Astrocyte of the spinal cord (primary cell): ENCODE measurements at places on chromosomes 2 and 18.

DNA sequence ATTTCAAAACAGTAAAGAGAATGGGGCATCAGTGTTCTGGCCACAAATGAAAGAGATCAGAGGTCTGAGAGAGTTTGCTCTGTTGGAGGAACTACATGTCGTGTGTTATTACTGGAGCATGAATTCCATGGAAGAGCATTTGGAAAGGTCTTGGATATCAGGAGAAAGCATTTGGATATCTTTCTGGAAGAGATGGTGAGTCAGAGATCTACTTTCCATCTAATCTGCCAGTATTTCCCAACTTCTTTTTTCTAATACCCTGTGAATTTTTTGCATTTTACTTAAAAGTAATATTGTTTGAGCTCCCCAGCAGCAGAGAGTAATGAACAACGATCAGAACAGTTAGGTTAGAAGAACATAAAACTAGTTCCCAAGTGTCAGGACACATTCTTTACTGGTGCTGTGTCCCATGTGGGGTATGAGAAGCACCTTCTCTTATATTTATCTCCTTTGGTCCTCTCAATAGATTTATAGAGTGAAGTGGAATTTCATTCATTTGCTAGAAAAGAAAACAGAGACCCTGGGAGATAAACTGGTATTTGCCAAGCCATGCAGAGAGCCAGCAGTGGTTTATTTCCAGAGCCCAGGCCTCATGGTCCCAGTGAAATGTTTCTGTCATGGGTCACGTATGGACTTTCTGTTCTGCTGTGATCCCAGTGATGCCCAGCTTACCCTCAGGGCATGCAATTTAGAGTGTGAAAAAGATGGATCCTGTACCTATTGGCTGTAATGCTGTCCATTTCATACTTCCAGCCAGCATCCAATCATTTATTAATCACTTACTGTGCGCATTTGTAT, 130.8 kb upstream of the NT5C1B start:
- peak; percentile 78 for DNase-seq

DNA sequence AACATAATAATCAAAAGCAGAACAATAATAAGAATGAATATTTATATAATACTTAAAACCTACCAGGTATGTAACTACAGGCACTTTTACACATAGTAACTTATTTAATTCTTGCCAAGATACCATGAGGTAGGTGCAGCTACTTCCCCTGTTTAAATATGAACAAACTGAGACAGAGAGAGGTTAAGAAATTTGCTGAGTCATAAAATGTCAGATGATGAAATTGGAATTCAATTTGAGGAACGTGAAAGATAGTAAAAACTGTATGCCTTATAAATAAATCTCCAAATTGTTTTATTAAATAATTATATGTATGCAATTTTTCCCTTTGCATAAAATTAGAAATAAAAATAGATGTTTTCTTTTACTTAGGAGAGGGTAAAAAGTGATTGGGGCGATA, 1103.3 kb upstream of the NRXN1 start:
- no peak for DNase-seq

- no peak for DNase-seq
Observed at GRCh38 chr2:173354073-173354581, 545 bp upstream of the CDCA7 start.

DNA sequence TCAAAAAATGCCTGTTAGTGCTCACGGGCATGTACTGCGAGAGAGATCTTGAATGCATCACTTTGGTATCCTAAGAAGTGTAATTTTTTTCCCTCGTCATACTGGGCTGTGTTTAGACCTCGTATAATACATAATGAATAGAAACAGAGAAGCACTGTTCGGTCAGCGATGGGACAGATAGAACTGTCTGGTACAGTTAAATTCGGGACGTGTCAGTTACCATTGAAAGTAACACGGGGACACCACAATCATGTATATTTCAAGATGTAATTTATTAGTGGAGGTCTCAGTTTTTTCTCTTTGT, 1.8 kb downstream of the PKP4 start:
- no peak for DNase-seq

DNA sequence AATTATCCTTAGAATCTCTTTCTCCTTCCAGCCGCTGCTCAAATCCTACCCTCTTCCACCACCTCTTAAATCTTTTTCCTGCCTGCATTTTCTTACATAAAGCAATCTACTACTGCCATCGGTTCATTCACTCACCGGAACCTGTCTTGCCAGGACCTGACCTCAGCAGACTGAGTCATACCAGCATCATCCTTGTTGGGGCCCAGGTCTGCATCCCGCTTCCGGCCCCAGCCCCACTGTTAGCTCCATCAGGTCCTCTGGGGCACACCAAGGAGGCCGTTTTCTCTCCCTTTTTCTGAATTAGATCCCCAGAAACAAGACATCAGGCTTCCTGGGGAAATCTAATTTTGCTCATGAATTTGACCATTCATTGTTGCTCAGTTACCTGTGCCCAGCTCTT, 42.7 kb upstream of the TGFA start:
- DNase-seq: peak; percentile 51

DNA sequence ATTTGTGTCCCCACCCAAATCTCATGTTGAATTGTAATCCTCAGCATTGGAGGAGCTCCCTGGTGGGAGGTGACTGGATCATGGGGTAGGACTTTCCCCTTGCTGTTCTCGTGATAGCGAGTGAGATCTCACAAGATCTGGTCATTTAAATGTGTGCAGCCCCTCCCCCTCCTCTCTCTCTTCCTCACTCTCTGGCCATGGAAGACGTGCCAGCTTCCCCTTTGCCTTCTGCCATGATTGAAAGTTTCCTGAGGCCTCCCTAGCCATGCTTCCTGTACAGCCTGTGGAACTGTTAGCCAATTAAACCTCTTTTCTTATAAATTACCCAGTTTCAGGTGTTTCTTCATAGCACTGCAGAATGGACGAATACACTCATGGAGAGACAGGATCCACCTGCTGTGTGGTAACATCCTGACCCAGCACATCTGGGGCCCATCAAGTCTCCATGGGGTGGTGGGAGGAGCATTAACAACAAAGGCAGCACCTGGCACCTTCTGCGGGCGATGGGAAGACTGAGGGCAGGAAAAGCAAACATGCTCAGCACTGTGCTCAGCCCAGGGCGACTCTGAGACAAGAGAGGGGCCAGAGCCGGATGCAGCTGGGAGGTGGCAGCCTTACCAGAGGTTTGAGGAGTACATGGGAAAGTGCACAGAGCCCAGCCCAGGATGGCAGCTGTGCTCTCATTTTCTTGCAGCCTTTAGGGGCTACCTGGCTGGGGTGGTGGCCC, 16.2 kb upstream of the ALPP start:
- no peak for DNase-seq

DNA sequence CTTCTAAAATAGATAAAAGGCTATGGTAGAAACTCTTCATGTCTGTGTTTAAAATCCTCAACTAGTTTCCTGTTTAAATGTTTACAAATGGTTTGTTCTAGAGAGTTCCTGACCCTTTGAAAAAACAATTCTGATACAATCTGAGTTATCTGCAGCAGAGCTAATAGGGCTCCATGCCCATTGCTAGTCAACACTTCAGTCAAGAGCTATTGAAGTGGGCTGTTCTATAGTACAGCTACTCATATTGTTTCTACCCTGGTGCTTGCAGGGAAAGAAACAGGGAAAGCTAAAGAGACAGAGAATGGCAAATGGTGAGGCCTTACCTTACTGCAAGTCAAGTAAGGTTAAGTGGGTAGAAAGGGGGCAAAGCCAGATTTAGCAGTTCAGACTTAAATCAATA, 112.3 kb upstream of the CAVIN2 start:
- DNase-seq: no peak

- no peak for DNase-seq
Observed at GRCh38 chr2:7205151-7205830, 288.1 kb downstream of the RNF144A start.

- peak; percentile 49 for DNase-seq
Observed at GRCh38 chr2:219352448-219353023, 20.0 kb upstream of the RESP18 start.

DNA sequence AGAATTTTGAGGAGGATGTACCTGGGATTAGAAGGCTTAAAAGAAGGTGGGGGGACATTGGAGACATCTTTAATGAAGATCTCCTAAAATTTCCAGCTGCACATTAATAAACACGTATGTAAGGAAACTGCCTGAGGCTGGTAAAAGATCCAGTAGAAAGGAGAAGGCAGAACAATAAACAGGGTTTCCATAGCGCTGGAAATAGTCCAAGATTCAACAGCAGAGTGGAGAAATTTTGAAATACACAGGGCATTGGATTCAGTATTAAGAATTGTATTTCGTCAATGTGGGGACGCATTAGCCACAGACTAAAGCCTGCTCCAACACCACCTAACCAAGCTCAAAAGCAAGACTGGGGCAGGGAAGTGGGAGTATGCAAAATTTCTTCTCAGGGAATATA, 606.9 kb upstream of the NRXN1 start:
- no peak for DNase-seq

- DNase-seq: no peak
Observed at GRCh38 chr18:44495151-44495550, 185.5 kb upstream of the SETBP1 start.

DNA sequence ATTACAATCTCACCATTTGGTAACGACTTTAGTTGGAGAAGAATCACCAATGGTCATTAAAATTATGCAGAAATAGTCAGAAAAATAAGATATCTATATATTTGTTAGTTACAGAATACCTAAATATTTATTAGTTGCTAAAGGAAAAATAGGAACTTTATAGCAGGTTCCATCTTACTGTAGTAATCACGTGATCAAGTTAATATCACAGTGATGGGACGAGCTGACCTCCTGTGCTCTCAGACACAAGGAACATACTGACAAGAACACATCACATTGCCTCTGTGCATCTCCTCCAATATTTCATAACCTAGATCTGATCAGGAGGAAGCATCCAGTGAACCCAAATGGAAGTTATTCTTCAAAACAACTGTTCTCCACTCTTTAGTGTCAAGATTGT, 215.3 kb downstream of the GALR1 start:
- DNase-seq: no peak

DNA sequence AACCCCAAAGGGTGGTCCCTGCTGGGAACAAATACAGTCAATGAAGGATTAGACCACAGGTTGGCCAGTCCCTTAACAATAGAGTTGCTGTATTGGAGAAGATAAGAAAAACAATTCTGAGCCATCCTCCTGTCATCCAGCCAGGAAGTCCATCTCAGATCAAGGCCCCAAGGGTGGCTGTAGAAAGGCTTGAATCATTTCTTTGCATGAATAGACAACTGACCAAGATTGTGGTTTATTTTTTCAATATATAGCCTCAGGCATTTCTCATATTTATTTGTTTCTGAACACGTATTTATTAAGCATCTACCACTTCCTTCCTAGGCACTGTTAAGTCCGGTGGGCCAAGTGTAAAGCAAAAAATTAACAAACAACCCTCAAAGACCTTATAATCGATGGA, 274.4 kb upstream of the SLC14A2 start:
- no peak for DNase-seq

GRCh38 chr2:211270257-211270656, 713.9 kb downstream of the CPS1 start:
- no peak for DNase-seq

DNA sequence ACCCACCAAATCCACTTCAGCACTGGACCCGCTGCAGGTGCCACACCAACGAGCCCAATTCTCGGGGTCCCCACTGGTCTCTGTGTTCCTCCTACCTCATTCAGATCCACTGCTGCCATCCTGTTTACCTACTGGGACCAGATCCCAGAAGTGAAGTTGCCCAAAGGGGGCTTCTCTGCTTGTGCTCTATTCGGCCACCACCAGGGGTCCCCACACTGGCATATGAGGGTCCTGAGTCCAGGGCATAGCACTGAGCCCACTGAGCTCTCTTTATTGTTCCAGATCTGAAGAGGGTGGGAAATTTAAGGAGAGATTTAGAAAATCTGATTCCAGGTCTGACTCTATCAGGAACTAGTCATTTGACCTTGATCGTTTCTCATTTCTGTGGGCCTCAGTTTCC, 2.4 kb downstream of the GPR45 start:
- DNase-seq: no peak

GRCh38 chr18:6009756-6010155, 114.4 kb upstream of the TMEM200C start:
- DNase-seq: peak; percentile 54

DNA sequence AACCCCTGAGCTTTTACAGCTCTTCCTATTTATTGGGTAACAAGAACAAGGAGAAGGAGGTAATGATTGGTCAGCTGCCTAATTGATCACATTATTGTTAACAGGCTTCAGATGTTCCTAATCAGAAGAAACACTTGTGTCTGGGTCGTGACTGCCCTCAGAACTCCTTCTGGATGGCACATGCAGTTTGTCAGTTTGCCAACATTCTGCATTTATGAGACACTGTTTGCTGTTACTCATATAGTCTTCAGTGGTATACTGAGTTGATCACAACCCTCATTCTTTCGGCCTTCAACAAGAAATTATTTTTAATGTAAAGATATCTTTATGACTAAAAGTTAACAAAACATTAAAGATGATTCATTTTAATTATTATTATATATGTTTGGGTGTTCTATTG, 95.7 kb upstream of the DOCK10 start:
- DNase-seq: no peak

- DNase-seq: peak; percentile 39
Observed at GRCh38 chr2:20488201-20488641, 41.3 kb downstream of the RHOB start.

DNA sequence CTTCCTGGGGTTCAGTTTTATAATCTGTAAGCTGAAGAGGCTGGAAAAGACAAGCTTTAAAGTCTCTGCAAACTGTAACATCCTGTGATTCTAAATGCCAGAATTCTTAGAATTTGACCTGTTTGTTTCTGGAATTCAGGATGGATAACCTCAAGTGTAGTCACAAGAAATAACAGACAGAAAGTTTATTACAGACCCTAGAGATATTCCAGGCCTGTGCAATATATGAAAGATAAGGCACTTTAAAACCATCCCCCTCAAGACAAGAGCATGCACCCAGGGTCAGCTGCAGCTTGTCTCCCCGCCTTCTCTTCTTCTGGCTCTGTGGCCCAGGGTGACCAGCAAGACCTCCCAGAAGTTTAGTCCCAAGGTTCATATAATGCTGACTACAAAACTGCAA, 298.7 kb upstream of the ACVR2A start:
- DNase-seq: no peak

DNA sequence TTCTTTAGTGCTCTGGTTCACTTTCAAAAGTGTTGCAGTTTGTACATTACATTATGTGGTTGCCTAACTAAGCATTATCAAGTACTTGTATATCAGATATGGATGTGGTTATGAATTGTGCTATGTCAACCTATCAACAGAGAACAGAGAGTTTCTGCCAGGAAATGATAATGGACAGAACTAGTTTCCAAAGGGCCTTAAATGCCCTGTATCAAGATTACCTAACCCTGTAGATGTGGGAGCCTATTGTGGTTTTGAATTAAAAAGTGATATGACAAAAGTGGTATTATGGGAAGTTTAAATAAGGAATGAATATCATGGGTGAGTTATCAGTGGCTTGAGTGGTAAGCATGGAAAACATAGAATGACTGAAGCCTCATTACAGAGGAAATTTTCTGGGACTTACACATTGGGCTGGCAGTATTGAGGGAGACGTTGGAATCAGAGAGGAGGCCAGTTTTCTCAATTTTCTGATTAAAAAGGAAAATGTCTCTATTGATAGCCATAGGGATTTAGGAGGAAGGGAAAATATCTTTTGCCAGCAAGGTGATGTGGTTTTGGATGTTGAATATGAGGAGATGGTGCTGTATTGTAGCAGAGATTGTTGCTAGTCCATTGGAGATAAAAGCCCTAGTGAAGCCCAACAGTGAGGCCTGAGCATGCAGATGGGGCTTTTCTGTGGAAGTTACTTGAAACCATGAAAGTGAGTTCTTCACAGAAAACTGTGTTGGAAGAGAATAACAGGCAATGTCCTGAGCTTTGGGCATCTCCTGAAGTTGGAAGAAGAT, 140.7 kb downstream of the TTC27 start:
- DNase-seq: no peak
